ENCODE measurements at places on chromosomes 5 and 9. TPM values are rescaled to one million over a fixed set of nuclear protein-coding genes. Genes with fewer than 3 reads are reported as not detected.

DNA sequence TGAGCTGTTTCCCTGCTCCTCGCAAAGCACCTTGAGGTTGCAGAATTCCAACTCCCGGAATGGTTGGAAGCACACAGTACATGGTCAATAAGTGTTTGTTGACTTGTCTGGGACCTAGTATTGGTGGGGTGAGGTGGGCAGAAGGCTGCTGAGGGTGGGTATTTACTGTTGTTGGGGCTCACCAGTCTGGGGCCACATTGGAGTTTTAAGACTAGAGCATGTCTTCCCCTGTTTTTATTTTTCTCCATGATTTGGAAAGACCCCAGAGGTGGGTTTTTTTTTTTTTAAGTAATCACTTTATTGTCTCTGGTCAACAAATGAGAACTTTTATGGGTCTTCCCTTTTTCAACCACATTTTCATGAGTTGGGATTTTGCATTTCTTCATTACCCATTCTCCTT, 55.1 kb downstream of the IRF1 start:
- DNase-seq, result no peak

The CEL gene
- total RNA-seq, result not detected

DNA sequence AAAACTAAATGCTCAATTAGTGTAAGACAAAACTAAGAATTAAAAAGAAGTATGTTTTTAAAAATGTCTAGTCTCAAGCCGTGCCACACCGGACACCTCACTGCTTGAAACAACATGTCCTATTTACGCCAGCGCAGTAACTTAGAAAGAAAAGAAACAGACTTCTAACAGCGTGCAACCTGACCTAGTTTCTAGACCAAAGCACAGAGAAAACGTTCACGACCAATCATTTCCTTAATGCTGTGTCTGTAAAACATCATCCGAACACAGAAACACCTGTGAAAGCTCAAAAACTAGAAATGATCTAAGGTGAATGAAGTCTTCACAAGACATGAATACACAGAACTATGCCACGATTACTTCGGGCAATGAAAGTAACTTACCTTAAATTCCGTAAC, 4.0 kb downstream of the BRD9 start:
- no peak for DNase-seq

The GABRB2 gene
- total RNA-seq, result 6.5 TPM

- DNase-seq, result no peak
These were observed 82.9 kb downstream of the NREP start for GRCh38 chr5:111673891-111674626.

DNA sequence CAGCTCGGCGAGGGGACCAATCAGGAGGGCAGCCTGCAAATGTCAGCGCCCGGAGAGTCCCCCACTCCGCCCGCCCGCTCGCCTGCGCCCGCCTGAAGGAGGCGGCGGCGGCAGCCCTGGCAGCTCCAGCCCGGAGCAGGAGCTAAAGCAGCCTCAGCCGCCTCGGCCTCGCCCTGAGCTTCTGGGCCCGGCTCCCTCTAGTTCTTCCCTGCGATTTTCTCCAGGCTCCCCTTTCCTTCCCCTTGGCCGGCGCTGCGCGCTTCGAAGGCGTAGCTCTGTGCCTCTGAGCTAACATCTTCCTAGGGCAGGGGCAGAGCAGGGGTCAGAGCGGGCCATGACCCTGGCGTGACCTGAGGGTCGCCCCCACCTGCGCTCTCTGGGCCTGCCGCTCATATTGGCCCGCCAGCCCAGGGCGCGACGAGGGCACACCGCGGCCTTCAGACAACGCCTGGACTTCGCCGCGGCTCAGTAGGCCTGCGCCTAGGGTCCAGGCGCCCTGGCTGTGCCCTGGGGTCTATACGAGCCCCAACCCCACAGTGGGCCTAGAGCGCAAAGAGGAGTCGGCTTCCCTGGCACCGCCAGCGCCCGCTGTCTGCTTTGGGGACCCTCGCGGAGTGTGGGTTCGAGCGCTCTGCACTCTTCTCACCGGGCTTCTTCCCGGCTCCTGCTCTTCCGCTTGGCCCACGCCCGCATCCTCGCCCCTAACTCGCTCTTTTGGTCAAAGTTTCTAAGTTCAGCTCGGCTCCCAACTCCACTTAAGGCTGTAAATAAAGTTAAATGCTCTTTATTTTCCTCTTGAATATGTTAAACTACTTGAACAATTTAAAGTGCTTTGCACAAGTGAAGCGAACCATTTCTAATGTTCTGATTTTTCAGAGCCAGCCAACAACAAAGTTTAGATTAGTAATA, 504 bp upstream of the OTP start:
- DNase-seq, result no peak

GRCh38 chr5:131769336-131769735, 27.5 kb downstream of the FNIP1 start:
- DNase-seq, result no peak

The PCDHA1 gene
- total RNA-seq, result 5.3 TPM

The TMOD1 gene
- 3.4 TPM for total RNA-seq

The RLN1 gene
- total RNA-seq, result 1.2 TPM

DNA sequence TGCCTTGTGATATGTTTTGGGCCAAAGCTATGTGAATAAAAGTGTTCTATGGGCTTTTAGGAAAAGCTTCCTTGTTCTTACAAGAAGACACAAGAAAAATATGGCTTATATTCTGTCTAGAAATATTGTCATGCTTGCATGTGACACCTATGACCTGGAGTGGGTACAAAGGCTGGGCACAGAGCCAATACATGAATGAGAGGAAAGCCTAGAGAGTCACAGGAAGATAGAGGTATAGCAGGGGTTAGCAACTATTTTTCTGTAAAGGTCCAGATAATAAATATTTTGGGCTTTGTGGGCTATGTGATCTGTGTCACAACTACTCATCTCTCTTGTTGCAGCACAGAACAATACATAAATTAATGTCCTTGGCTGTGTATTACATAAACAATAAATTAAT, 196.6 kb upstream of the CD180 start:
- no peak for DNase-seq

DNA sequence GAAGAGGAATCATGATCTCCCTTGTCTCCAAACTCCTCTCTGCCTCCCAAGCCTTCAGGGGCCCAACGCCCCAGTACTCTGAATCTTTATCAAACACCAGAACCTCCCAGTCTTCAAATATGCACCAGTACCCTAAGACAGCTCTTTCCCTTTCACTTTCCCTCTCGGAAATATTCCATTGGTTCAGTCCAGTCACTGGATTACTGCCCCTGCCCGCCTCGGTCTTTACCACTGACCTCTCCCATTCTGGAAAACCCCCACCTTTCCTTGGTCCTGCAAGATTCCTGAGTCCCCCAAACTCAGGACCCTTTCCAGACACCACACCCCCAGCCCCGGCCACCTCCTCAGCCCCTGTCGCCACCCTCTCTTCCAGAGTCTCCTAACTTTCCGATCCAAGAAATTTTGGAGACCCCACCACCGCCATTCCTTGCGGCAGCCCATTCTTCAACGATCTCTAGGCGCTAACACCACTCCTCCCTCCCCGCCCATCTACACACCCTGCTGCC, 674 bp downstream of the C5orf15 start:
- DNase-seq, result no peak

DNA sequence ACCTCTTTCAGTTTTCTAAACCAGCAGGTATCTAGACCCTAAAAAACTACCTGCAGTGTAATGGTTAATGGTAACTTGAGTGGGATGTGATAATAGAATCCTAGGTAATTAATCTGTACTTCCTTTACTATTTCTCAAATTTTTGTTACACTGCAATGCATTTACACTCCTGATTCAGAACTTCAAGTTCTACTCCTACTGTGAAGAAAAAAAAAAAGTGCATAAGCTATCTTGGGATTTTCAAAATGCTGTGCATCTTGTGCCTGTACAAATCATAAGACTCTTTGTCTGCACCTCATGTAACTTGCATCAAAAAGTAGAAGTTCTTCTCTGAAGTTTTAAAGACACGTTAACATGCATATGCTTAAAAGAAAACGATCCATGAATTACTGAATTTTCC, 554.1 kb downstream of the CETN3 start:
- DNase-seq, result no peak

GRCh38 chr9:74736646-74737045, 151.1 kb downstream of the TRPM6 start:
- DNase-seq, result no peak

GRCh38 chr5:93954421-93955069, 213.1 kb upstream of the POU5F2 start:
- DNase-seq, result no peak

DNA sequence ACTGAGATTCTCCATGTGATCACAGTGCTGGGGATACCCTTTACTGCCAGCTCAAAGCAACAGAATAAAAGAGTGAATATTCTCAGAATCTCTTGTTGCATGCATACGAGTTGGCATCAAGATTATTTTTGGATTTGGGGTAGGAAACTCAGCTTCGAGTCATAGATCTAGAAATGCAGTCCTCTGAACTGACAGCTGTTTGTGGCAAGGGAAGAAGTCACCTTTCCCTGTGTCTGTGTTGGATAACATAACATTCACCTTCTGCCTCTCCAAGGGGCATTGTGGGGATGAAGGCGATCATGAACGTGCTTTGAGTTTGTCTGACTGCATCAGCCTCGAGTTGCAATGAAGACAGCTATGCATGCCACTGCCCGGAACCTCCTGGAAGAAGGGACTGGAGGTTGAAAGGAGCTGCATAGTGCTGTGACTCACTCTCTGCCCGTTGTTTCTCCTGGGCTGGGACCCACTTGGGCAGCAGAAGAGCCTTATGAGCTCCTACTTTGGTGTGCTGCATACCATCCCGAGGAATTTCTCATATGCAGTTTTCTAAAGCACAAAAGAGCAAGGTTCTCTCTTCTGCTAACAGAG, 231.7 kb downstream of the ARHGAP26 start:
- DNase-seq, result peak; percentile 20

- DNase-seq, result peak; percentile 91
These were observed 281.3 kb downstream of the ARHGAP26 start for GRCh38 chr5:143051244-143052058.

DNA sequence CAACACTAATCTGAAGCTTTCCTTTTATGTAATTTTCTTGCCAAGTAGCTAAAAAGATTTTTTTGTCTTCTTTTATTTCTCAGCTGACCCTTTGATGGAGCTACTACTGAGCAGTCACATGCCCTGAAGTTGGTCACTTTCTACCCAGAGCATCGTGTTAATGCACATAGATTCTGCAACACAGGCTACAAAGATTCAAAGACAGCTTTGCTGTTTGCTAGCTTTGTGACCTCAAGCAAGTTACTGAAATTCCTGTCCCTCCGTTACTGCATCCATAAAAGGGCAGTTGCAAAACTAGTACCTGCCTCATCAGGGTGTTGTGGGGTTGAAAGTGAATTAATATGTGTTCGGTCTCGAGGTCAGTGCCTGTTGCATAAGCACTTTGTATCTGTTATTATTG, 179.9 kb downstream of the GAS1 start:
- DNase-seq, result no peak

The TRIM14 gene
- total RNA-seq, result 5.5 TPM

DNA sequence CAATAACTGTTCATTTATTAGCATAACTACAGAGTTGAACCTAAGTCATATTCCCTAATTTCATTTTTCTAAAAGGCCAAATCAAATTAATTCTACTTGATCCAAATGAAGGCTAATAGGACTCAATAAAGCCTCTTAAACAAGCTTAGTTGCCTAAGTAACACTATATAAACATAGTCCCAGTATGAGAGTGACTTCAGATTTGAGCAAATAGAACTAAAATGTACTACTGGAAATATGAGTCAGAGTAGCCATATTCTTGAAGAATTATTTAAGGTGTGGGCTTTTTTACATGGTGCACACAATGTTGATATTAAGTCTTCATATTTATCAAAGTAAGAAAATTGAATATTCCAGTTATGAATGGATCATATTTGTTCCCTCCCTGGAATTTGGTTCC, 872.3 kb downstream of the MAT2B start:
- DNase-seq, result no peak

GRCh38 chr9:7094052-7094451, 336.3 kb downstream of the KDM4C start:
- peak; percentile 28 for DNase-seq

DNA sequence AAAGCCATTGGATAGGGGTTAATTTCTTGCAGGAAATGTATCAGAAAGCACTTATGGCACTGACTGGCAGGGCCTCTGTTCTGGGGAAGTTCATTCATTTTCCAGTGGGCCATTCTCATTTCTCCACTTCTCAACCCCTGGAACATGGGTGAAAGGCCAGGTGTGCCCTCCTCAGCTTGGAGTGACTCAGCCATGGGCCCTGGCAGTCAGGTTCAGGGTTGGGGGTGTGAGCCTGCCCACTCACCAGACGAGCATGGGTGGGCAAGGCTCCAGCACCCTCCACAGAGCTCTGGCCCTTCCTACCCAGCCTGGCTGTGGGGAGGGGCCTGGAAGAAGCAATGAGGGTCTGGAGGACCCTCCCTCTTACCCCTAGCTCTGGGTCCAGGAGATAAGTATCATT, 174.4 kb downstream of the HSPA4 start:
- DNase-seq, result no peak

- peak; percentile 49 for DNase-seq
These were observed 6.8 kb upstream of the CLINT1 start for GRCh38 chr5:157865781-157866180.

DNA sequence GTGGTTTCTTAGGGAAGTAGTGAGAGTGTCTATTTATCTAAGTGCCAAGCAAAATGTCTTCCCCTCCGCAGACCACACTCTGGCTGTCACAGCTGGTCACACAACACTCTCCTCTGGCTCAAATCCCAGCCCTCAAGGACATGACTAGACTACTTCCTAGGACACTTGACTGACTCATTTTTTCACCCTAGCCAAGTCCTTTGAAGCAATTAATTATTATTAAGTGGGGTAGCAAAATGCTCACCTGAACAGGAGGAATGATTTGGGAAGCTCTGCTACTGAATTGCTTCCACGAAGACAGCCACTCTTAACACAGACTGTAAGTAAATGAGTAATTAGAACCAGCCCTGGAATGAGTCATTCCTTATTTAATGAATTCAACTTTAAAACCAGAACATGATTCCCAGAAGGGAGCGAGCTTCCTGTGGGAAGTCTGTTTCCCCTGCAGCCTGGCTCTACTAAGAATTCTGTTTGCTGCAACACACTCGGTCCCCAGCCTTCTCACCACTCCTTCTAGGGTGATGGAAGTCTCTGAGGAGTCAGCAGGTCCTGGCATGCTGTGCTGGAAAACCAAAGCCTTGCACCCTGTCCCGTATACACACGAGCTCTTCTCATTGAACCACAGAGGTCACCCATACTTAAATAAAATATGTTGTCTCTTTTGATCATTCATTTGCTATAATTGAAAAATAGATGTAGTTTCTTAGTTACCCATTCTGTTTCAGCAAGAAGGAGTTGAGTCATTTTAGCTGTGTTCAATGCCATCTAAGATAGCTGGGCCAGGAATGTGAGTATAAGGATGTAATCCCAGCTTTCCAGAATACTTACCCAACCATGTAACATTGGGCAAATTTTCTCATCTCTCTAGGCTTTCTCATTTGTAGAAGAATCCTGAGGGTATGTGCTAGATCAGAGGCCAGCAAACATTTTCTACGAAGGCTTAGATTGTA, 218.6 kb upstream of the RASEF start:
- no peak for DNase-seq

The RANBP3L gene
- 36.4 TPM for total RNA-seq

The CTNND2 gene
- 8.7 TPM for total RNA-seq

- DNase-seq, result no peak
These were observed 29.9 kb downstream of the TUT7 start for GRCh38 chr9:86324308-86324707.

- DNase-seq, result no peak
These were observed 206.9 kb downstream of the CRB2 start for GRCh38 chr9:123562844-123563346.

- DNase-seq, result no peak
These were observed 49.6 kb upstream of the LMX1B start for GRCh38 chr9:126564128-126564527.

The AIF1L gene
- 35.4 TPM for total RNA-seq

The GPX8 gene
- total RNA-seq, result 135 TPM
